ENCODE measurements at places on chromosomes 3 and 15.

DNA sequence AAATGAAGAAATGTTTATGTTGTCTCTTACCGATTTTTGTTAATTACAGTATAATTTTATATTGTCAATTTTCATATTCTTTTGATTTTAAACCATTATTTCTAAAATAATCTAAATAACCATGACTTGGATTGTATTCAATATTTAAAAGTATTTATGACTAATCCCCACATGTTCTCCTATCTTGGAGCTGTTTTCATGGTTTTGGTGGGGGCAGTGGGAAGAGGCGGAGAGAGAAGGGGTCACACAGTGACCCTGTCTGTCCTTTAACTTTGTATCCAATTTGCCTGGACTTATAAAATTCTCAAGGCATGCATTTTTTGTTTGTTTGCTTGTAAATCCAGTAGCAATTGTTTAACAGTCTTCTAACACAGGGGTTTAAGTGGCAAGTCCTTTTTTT is 407.4 kb downstream of the NTRK3 start:
- DNase-seq, result no peak

DNA sequence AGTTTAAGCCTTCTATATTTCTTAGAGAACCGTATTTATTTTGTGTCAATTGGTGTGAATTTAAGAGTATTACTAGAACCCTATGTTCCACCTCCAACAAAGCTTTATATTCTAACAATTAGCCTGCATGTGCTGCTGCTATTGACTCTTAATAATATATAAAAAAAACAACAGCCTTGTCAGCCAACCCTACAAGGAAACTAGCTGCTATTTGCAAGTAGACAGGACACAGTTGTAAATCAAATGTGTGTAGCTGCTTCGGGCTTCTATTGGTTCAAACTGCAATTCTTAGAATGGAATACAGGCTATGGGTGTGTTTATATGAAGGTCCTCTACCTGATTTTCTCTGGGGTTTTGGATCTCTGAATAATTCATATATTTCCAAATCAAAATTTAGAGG is 60.7 kb downstream of the ZBTB20 start:
- DNase-seq, result no peak

DNA sequence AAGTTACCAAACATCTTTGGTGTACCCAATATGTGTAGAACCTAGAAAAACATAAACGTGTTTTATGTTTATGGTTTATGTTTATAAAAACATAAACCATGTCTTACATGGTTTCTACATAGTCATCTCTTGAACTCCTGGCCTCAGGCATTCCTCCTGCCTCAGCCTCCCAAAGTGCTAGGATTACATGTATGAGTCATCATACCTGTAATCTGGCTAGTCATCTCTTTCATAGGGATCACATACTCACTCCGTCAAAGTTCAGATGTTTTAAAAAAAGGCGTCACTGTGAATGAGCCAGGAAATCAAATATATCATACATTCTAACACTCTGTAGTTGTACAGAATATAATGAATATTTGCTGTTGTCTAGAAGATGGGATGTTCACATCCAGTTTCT is 178.6 kb downstream of the CPNE4 start:
- DNase-seq, result no peak

GRCh38 chr3:33144433-33144832 is 30.6 kb downstream of the CRTAP start:
- DNase-seq, result no peak

DNA sequence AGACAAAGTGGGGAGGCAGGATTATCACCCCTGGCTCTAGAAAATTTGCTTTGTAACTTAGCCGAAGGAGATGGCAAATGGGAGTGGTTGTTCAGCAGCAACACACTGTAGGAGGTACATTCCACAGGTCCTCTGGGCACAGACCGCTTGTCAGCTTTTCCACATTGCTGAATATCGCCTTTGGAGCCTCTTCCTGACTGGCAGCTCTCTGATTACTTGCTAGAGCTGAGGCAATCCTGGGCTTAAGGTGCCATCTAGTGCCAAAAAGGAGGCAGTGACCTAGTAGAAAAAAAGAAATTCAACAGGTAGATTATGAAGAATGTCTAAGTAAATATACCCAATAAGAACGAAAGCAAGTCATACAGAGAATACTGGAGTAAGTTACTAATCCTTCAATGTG is 13.1 kb upstream of the SCN5A start:
- DNase-seq, result no peak

DNA sequence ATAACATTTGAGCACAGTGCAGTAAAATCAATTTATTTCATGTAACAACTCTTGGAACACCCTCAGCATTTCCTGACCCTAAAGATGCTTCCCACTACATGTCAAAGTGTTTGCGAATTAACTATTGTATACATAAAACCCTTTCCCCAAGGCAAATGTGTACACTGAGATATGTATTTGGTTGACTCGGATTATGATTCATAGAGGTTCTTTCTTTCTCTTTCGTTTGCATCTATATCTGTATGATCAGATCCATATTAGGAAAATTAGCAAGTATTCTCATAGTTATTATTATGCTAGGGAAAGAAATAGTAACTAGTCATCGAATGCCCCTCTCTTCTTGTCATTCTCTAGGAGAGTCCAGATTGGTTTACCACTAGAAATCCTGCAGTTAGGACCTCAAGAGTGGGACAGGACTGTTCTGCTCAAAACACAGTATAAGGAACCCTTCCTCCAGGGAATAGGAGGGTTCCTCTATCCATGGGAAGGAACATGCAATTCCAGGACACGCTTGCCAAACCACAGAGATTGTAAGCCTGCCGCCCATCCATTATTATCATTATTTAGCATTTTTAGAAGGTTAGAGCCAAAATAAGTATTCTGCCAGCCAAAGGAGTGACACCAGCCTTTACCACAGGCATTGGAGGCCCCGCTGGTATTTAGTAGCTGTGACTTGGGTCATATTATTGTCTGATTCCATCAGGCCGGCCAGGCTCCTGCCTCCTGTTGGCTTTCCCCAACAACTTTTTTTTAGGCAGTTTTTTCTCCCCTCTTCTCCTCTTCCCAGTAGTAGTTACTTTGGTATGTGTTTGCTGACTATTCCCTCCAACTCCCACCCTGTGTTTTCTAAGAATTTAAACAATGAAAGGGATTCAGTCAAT is 100.7 kb downstream of the GALK2 start:
- no peak for DNase-seq

DNA sequence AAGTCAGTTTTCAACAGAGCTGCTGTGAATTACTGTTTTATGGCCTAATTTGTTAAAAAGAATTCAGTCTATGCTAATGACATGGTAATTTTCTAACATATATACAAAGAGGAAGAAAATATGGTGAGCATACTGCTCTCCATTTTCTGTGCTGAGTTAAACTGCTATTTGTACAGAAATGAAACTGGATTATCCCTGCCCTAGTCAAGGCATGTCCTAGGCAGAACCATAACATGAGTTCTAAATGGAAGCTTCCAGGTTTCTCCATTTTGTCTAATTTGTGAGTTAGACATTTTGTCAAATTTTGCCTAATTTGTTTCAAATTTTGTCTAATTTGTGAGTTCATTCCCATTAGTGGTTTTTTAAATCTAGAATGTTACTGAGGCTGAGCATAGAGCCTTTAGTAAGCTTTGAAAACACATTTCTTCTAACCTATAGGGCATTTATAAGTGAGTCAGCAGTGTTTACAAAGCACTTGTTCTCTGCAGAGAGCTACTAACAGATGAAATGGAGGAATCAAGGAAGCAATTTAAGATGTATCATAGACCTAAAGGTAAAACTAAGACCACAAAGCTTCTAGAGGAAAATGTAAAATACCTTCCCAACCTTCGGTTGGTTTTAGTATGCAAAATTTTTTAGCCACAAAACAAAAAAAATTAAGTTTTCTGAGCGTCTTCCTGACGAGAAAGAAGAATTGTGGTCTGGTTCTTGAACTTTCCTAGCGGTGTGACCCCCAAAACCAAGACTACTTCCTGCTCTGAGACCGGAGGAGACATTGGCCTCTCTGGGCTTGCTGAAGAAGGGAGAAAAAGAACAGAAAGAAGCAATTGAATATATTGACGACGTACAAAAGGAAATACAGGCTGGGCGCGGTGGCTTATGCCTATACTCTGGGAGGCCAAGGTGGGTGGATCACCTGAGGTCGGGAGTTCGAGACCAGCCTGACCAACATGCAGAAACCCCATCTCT is 9.8 kb downstream of the P2RY14 start:
- DNase-seq, result no peak

GRCh38 chr3:186457236-186457635 is 86.9 kb downstream of the CRYGS start:
- no peak for DNase-seq
